Nephron progenitor cell (in vitro differentiated cells): ENCODE measurements at places on chromosomes 6 and 20.

- no peak for DNase-seq
- H3K4me1 ChIP-seq: no peaks in the 10 kb centered on the region
These were observed 945.2 kb upstream of the SLC35B3 start for GRCh38 chr6:9380568-9380967.

GRCh38 chr6:167796192-167796981, 30.3 kb upstream of the AFDN start:
- no peaks in the 10 kb centered on the region for H3K36me3 ChIP-seq
- H3K27ac ChIP-seq: no peak overlapping the region
- DNase-seq: no peak
- H3K4me1 ChIP-seq: peaks cover 40% of the 10 kb centered on the region
- no peak overlapping the region for H3K4me3 ChIP-seq

GRCh38 chr6:168358842-168359420, 39.4 kb upstream of the DACT2 start:
- H3K4me3 ChIP-seq: no peak overlapping the region
- peak overlapping the region; percentile 42 for H3K27ac ChIP-seq
- H3K27me3 ChIP-seq: peaks cover 14% of the 10 kb centered on the region
- H3K36me3 ChIP-seq: peaks cover 4% of the 10 kb centered on the region

DNA sequence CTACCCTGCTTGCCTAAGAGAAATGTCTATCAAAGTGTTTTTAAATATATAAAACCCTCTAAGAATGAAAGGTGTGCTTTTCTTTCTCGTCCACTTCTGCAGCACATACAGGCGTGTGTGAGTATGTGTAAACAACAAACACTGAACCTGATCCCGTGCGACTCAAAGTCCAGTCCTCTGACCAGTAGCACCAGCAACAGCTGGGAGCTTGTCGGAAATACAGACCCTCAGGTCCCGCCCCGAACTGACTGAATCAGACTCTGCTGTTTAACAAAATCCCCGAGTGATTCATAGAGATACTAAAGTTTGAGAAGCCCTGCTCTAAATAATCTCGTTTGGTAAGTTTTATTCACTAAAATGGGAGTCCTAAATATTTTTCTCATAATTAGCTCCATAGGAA, 208.0 kb upstream of the KCNQ5 start:
- no peak overlapping the region for H3K4me3 ChIP-seq
- H3K27me3 ChIP-seq: peaks cover 3% of the 10 kb centered on the region
- no peak for DNase-seq
- no peaks in the 10 kb centered on the region for H3K36me3 ChIP-seq

DNA sequence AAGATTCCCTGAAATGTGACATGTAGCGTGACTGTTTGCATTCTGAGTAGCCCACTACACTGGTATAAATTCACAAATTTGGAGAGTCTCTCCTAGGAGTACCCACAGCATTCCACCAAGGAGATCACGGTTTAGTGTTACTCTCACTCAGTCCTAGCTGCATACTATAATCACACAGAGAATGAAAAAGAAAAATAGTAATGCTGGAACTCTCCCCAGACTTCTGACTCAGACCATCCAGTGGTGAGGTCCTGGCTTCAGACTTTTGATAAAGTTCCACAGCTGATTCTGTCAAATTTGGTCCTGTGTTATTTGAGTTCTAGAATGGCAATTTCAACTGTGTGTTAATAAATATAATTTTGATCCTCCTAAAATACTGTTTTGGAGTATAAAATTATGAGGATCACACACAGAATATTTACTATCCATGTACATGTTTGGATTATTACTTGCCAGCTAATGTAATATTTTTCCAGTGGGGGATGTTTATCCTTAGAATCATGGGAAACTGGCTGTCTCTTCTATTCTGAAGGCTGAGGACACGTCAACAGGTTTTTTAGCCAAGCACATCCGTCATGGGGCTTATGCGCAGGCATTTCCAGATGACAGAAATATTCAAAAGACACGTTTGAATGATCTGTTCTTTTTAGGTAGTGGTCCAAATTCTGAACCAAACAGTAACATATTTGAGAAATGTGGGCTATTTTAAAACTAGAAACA, 5.1 kb upstream of the KIAA0408 start:
- H3K27ac ChIP-seq: no peak overlapping the region
- no peaks in the 10 kb centered on the region for H3K27me3 ChIP-seq
- peaks cover 7% of the 10 kb centered on the region for H3K4me1 ChIP-seq
- no peak for DNase-seq
- H3K4me3 ChIP-seq: no peak overlapping the region

DNA sequence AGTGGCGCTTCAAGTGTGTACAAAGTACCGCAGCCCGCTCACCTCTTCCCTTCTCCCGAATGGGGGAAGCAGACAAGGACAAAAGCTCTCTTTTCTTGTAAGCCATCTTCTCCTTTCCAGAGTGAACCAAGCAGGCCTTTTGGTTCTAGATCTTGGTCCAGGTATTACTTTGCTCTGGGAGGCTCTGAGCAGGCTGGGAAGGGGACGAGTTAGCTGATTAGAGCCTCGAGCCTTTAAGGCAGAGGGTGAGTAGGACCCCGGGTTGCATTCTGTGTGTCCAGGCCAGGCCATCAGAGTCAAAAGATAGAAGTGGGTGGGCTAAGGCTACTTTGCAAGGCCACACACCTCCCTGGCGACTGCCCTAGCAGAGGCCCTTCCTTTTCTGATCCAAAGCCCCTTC, 57.6 kb downstream of the GTF2H5 start:
- no peaks in the 10 kb centered on the region for H3K36me3 ChIP-seq
- DNase-seq: no peak
- H3K27ac ChIP-seq: no peak overlapping the region
- peaks cover 2% of the 10 kb centered on the region for H3K27me3 ChIP-seq
- no peak overlapping the region for H3K4me3 ChIP-seq
- H3K4me1 ChIP-seq: no peaks in the 10 kb centered on the region

- H3K36me3 ChIP-seq: no peaks in the 10 kb centered on the region
- no peak overlapping the region for H3K27ac ChIP-seq
- peaks cover 10% of the 10 kb centered on the region for H3K4me1 ChIP-seq
- H3K27me3 ChIP-seq: peaks cover 6% of the 10 kb centered on the region
- no peak for DNase-seq
- no peak overlapping the region for H3K4me3 ChIP-seq
These were observed 190.3 kb downstream of the LINC00237 start for GRCh38 chr20:20915844-20916243.

- peaks cover 70% of the 10 kb centered on the region for H3K36me3 ChIP-seq
- H3K4me1 ChIP-seq: peaks cover 80% of the 10 kb centered on the region
- H3K27me3 ChIP-seq: peaks cover 3% of the 10 kb centered on the region
These were observed 39.8 kb upstream of the NAA20 start for GRCh38 chr20:19977373-19977770.

DNA sequence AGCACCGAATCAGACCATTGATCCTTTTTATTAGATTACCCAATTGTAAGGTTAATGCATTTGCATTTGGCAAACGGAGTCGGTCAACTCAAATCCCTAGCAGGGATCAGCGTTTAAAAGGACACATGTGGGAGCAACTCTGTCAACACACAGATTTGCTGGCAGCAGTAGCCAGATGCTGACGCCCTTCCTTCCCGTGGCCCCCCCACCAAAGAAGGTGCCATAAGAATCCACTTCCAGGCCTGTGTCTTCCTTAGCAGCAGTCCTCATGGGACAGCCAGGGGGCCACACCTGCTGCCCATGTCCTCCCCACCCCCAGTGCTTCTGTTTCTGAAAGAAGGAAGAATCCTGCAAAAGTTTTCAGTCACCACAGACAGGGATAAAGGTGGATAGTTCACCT, 24.5 kb upstream of the MAFB start:
- DNase-seq: no peak
- no peaks in the 10 kb centered on the region for H3K36me3 ChIP-seq
- H3K4me1 ChIP-seq: peaks cover 51% of the 10 kb centered on the region
- no peak overlapping the region for H3K27ac ChIP-seq
- H3K27me3 ChIP-seq: peaks cover 25% of the 10 kb centered on the region
- no peak overlapping the region for H3K4me3 ChIP-seq

DNA sequence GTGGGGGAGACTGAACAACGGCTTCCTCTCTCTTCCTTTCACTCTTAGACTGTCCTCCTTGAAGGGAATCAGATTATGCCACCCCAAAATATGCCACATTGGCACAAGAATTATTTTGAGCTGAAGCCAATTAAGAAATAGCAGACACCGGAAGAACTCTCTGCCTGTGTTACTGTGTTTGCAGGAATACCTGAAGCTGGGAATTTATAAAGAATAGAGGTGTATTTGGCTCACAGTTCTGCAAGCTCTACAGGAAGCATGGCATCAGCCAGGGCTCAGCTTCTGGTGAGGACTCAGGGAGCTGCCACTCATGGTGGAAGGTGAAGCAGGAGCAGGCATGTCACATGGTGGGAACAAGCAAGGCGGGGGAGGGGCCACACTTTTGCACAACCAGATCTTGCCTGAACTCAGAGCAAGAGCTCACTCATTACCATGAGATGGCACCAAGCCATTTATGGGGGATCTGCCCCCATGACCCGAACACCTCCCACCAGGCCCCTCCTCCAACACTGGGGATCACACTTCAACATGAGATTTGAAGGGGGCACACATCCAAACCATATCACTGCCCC, 46.0 kb downstream of the PCNA start:
- no peak overlapping the region for H3K4me3 ChIP-seq
- no peaks in the 10 kb centered on the region for H3K27me3 ChIP-seq
- no peak overlapping the region for H3K27ac ChIP-seq
- H3K4me1 ChIP-seq: peaks cover 10% of the 10 kb centered on the region
- peaks cover 5% of the 10 kb centered on the region for H3K36me3 ChIP-seq
- DNase-seq: peak; percentile 7

GRCh38 chr20:3580412-3580811, 82.8 kb downstream of the GFRA4 start:
- H3K27me3 ChIP-seq: peaks cover 4% of the 10 kb centered on the region
- H3K27ac ChIP-seq: no peak overlapping the region
- DNase-seq: no peak
- H3K36me3 ChIP-seq: peaks cover 72% of the 10 kb centered on the region
- no peaks in the 10 kb centered on the region for H3K4me1 ChIP-seq
- no peak overlapping the region for H3K4me3 ChIP-seq

DNA sequence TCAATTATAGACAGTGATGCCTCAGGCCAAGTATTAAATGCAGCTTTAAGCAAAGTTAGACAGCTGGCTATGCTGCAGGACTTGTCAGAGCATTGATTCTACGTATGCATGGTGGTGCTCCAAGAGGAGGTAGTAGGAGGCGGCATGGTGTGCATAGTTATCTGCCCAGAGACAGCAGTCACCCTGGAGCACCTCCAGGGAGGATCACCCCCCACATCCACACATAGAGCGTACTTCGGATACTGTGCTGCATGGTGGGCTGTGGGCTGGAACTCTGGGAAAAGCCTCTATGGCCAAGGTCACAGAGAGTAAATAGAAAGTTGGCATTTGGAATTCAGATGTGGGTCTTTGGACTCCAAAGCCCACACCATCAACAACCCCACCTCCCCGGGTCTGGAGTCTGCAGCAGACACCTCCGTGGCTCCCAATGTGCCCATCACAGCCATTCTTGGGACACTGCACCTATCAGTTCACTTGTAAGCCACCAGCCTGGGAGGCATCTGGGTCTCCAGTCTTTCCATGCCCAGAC, 64.5 kb upstream of the STX16 start:
- H3K4me1 ChIP-seq: peaks cover 54% of the 10 kb centered on the region
- no peak overlapping the region for H3K27ac ChIP-seq
- DNase-seq: no peak
- H3K4me3 ChIP-seq: no peak overlapping the region
- peaks cover 40% of the 10 kb centered on the region for H3K27me3 ChIP-seq

- no peak for DNase-seq
- no peak overlapping the region for H3K4me3 ChIP-seq
- H3K27ac ChIP-seq: no peak overlapping the region
- peaks cover 17% of the 10 kb centered on the region for H3K36me3 ChIP-seq
- peaks cover 3% of the 10 kb centered on the region for H3K27me3 ChIP-seq
These were observed 101.9 kb upstream of the NAA20 start for GRCh38 chr20:19915111-19915798.

DNA sequence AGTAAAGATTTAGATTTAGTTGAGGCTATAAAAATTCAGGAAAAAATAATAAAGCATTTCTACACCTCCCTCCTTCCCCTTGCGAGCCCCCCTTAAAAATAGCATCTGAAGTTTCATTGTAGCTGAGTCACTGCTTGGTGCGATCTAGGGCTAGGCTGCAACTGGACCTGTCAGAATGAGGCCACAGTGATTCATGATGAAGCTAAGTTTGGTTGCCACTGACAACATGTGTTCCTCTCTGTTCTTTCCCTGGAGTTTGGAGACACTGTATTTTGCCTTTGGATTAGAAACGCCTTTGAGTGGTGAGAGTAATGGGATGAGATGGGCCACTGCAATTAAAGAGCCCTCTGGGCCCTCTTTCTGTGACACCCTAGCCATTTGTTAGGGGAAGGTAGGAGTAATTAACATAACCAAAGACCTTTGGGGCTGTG, 334.1 kb downstream of the NRN1 start:
- no peaks in the 10 kb centered on the region for H3K36me3 ChIP-seq
- no peak for DNase-seq
- peaks cover 61% of the 10 kb centered on the region for H3K4me1 ChIP-seq
- H3K4me3 ChIP-seq: peak overlapping the region; percentile 31
- H3K27me3 ChIP-seq: peaks cover 13% of the 10 kb centered on the region
- peak overlapping the region; percentile 9 for H3K27ac ChIP-seq

- peak; percentile 72 for DNase-seq
- no peaks in the 10 kb centered on the region for H3K27me3 ChIP-seq
These were observed 39.2 kb downstream of the DYNLT1 start for GRCh38 chr6:158605266-158605878.

DNA sequence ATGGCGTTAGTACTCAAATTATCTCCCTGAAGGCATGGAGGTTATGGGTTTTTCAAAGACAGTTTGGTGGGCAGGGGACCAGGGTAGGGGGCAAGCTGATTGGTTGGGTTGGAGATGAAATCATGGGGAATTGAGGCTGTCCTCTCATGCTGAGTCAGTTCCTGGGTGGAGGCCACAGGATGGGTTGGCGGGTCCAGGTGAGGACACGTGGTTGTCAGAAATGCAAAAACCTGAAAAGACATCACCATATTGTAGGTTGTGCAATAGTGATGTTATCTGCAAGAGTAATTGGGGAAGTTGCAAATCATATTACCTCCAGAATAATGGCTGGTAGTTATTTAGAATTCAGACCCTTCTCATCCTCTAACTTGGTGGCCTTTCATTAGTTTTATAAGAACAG, 30.1 kb downstream of the GPX6 start:
- no peak overlapping the region for H3K27ac ChIP-seq
- peaks cover 5% of the 10 kb centered on the region for H3K36me3 ChIP-seq
- peaks cover 60% of the 10 kb centered on the region for H3K27me3 ChIP-seq
- H3K4me3 ChIP-seq: no peak overlapping the region
- peaks cover 11% of the 10 kb centered on the region for H3K4me1 ChIP-seq

DNA sequence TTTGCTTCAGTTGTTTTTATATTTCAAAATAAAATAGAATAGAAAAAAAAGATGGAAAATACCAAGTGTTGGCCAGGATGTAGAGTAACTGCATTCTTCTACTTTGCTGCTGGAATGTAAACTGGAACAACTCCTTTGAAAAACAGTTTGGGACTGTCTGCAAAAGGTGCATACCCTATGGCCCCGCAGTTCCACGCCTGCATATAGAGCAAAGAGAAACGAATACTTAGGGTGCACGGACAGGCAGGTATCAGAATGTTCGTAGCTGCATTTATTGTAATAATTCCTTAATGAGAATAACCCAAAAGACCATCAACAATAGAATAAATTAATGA, 603 bp upstream of the RAB23 start:
- no peak overlapping the region for H3K27ac ChIP-seq
- H3K36me3 ChIP-seq: peaks cover 33% of the 10 kb centered on the region
- H3K4me3 ChIP-seq: peak overlapping the region; percentile 97
- no peak for DNase-seq
